ENCODE measurements at places on chromosomes 13 and 19. TPM values are rescaled to one million over a fixed set of nuclear protein-coding genes. Genes with fewer than 3 reads are reported as not detected.

DNA sequence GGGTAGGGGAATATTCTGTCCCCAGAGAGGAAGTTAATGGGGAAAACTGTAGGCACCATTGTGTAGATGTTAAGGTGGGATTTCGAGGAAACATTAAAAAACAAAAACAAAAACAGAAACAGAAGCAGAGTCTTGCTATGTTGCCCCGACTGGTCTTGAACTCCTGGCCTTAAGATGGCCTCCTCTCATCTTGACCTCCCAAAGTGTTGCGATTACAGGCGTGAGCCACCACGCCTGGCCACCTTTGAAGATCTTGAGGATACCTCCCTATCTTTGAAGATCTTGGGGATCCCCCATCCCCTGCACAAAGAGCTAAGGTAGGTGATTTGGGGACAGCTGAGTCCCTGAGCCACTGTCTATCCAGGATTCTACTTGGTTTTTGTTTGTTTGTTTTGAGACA, 553 bp upstream of the ICAM3 start:
- DNase-seq, result no peak
- H3K36me3 ChIP-seq, result no peaks in the 10 kb centered on the region

DNA sequence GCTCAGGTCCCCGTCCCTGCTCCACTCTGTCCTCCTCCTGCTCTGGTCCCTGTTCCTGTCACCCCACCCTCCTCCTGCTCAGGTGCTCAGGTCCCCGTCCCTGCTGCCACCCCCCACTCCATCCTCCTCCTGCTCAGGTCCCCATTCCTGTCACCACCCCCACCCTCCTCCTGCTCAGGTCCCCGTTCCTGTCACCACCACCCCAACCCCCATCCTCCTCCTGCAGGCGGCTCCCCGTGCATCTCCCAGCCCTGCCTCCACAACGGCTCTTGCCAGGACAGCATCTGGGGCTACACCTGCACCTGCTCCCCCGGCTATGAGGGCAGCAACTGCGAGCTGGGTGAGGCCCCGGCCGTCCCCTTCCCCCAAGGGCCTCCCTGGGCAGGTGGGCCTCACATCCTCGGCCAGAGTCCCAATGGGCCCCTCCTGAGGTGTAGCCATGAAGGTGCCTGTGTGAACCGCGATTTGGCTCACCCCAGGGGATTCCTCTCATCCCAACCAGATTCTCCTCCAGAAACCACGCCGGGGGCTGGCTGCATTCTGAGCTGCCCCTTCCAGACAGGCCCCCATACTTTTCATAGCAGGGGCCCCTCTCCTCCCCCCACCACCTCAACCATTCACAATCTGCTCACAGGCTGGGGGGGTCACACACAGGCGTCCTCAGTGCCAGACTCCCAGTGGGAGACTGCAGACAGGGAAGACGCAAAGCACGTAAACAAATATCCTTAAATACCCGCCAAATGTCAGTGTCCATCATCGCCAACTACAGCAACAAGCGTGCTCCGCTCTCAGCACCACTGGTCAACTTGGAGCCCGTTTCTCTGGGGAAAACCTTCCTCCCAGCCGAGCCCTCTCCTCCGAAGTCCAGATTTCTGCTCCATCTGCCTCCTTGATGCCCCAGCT, 4.6 kb downstream of the PROZ start:
- H3K4me1 ChIP-seq, result no peaks in the 10 kb centered on the region
- no peaks in the 10 kb centered on the region for H3K27me3 ChIP-seq
- no peak overlapping the region for H3K4me3 ChIP-seq
- no peak for DNase-seq
- H3K36me3 ChIP-seq, result no peaks in the 10 kb centered on the region
- no peak overlapping the region for H3K27ac ChIP-seq

GRCh38 chr13:28121224-28121623, 17.1 kb upstream of the PAN3 start:
- no peaks in the 10 kb centered on the region for H3K36me3 ChIP-seq
- H3K27me3 ChIP-seq, result no peaks in the 10 kb centered on the region
- no peak for DNase-seq
- no peaks in the 10 kb centered on the region for H3K4me1 ChIP-seq

The DENND1C gene
- total RNA-seq, result not detected

The IGFLR1 gene
- 5.3 TPM for total RNA-seq

The RNF6 gene
- 26.8 TPM for total RNA-seq

- no peaks in the 10 kb centered on the region for H3K27me3 ChIP-seq
- no peak overlapping the region for H3K4me3 ChIP-seq
- DNase-seq, result no peak
- H3K36me3 ChIP-seq, result no peaks in the 10 kb centered on the region
Measured at GRCh38 chr19:6020166-6020882, 42.4 kb upstream of the RANBP3 start.

- H3K4me3 ChIP-seq, result no peak within 1 kb of the TSS
- no peaks in the 10 kb centered on the region for H3K27me3 ChIP-seq
- H3K36me3 ChIP-seq, result no peaks in the 10 kb centered on the region
- H3K4me1 ChIP-seq, result no peaks in the 10 kb centered on the region
- no peak within 1 kb of the TSS for H3K27ac ChIP-seq
Measured at GRCh38 chr19:32869369-32869965, at the start of gene SLC7A9. TSS of gene SLC7A9 (minus strand) at chr19:32869767. CDS start at chr19:32868534, 1,233 bp downstream.

DNA sequence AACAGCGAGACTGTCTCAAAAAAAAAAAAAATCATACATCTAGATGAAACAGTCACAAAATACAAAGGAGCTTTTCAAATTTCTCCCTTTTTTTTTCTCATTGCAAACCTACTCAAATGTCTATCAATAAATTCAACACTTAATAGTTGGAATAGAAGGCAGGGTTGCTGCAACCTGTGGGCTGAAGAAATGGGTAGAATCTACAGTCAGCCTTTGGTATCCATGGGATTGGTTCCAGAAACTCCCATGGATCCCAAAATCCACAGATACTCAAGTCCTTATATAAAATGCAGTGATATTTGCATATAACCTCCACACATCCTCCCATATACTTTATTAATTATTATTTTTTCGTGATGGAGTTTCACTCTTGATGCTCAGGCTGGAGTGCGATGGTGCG, 14.7 kb downstream of the FBXO27 start:
- no peak overlapping the region for H3K4me3 ChIP-seq
- no peak for DNase-seq
- H3K27me3 ChIP-seq, result no peaks in the 10 kb centered on the region
- H3K27ac ChIP-seq, result no peak overlapping the region
- no peaks in the 10 kb centered on the region for H3K36me3 ChIP-seq
- no peaks in the 10 kb centered on the region for H3K4me1 ChIP-seq

GRCh38 chr13:29427937-29428309, 167.6 kb downstream of the SLC7A1 start:
- no peaks in the 10 kb centered on the region for H3K36me3 ChIP-seq
- H3K4me1 ChIP-seq, result no peaks in the 10 kb centered on the region
- peak overlapping the region; percentile 40 for H3K4me3 ChIP-seq
- H3K27me3 ChIP-seq, result no peaks in the 10 kb centered on the region
- peak overlapping the region; percentile 29 for H3K27ac ChIP-seq
- no peak for DNase-seq

- no peaks in the 10 kb centered on the region for H3K36me3 ChIP-seq
- H3K27ac ChIP-seq, result peak overlapping the region; percentile 52
- no peak for DNase-seq
- peak overlapping the region; percentile 47 for H3K4me3 ChIP-seq
- H3K27me3 ChIP-seq, result no peaks in the 10 kb centered on the region
- H3K4me1 ChIP-seq, result peaks cover 5% of the 10 kb centered on the region
Measured at GRCh38 chr13:41458187-41458760, 924 bp downstream of the RGCC start.

The CYP4F8 gene
- not detected for total RNA-seq

- peak overlapping the region; percentile 31 for H3K27ac ChIP-seq
- H3K4me3 ChIP-seq, result no peak overlapping the region
- H3K4me1 ChIP-seq, result no peaks in the 10 kb centered on the region
- H3K36me3 ChIP-seq, result no peaks in the 10 kb centered on the region
- no peak for DNase-seq
- H3K27me3 ChIP-seq, result no peaks in the 10 kb centered on the region
Measured at GRCh38 chr19:1223018-1223855, 14.6 kb downstream of the CBARP start.

The ZNF565 gene
- 1.5 TPM for total RNA-seq

DNA sequence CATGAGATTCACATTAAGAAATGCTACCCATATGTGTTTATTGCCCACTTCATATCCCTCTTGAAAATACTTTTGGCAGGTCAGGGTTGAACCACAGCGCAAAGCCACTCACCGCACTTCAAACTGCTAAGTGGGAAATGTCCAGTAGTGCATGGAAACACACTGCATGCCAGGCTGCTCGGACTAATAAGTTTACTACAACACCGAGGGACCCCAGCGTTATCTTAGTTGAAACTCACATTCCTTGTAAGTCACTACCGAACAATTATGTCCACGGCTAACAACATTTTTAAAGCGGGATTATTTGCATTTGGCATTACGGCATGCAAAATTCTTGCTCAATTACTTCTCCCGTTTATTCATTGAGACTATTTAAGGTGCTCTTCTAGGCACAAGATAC, 4.0 kb downstream of the BRD4 start:
- peaks cover 48% of the 10 kb centered on the region for H3K4me1 ChIP-seq
- no peaks in the 10 kb centered on the region for H3K27me3 ChIP-seq
- no peaks in the 10 kb centered on the region for H3K36me3 ChIP-seq
- H3K27ac ChIP-seq, result no peak overlapping the region

- H3K4me3 ChIP-seq, result no peak overlapping the region
- peak overlapping the region; percentile 21 for H3K27ac ChIP-seq
- H3K36me3 ChIP-seq, result no peaks in the 10 kb centered on the region
- no peaks in the 10 kb centered on the region for H3K4me1 ChIP-seq
- DNase-seq, result no peak
- H3K27me3 ChIP-seq, result no peaks in the 10 kb centered on the region
Measured at GRCh38 chr13:50594276-50595051, 249.0 kb downstream of the DLEU7 start.

DNA sequence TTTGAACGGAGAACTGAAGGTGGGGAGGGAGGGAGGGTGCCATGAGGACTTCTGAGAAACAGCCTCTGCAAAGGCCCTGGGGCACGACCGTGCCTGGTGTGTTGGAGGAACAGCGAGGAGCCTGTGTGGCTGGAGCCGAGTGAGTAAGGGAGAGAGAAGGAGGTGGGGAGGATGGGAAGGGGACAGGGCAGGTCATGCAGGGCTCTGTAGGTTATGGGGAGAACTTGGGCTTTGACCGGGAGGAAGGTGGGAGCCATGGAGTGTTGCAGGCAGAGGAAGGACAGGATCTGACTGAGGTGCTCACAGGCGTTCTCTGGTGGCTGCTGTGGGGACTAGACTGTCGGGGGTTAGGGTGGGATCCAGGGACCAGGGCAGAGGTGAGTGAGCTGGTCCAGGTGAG, 6.7 kb downstream of the MPND start:
- DNase-seq, result no peak
- no peak overlapping the region for H3K4me3 ChIP-seq
- H3K27ac ChIP-seq, result no peak overlapping the region
- H3K27me3 ChIP-seq, result no peaks in the 10 kb centered on the region

The ADAT3 gene
- 5.5 TPM for total RNA-seq

- H3K27me3 ChIP-seq, result no peaks in the 10 kb centered on the region
- no peak for DNase-seq
- H3K36me3 ChIP-seq, result no peaks in the 10 kb centered on the region
- H3K4me3 ChIP-seq, result no peak overlapping the region
Measured at GRCh38 chr19:5112681-5113575, 144.0 kb downstream of the KDM4B start.

DNA sequence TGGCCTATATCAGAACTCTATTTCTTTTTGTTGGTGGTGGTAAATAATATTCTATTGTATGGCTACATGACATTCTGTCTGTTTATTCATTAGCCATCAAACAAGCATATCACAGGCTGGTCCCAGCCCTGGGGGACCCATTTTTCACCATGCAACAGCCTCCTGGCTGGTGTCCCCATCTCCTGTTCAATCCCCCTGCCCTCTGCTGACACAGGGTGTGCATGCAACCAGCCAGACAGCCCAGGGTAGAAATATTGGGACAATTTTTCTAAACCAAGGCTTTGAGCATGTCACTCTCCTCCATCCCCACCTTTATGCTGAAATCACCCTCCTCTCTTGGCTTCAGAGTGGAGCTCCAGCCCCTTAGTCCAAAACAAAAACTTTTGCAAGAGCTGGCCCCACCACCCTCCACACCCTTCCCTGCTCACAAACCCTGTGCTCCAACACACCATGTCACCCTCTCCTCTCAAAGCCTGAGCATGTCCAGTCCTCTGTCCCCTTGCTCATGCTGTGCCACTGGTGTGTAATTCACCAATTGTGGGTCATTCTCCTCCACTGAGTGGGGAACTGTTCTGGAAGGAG, 153.0 kb upstream of the UQCRFS1 start:
- H3K4me1 ChIP-seq, result no peaks in the 10 kb centered on the region
- no peak for DNase-seq
- no peaks in the 10 kb centered on the region for H3K36me3 ChIP-seq
- H3K4me3 ChIP-seq, result no peak overlapping the region
- no peak overlapping the region for H3K27ac ChIP-seq
- no peaks in the 10 kb centered on the region for H3K27me3 ChIP-seq

The KLF2 gene
- 139 TPM for total RNA-seq

The ZNF829 gene
- total RNA-seq, result 4.9 TPM

GRCh38 chr13:111265701-111266035, 54.8 kb upstream of the TEX29 start:
- no peaks in the 10 kb centered on the region for H3K36me3 ChIP-seq
- no peak overlapping the region for H3K27ac ChIP-seq
- no peak for DNase-seq
- H3K4me1 ChIP-seq, result no peaks in the 10 kb centered on the region
- no peak overlapping the region for H3K4me3 ChIP-seq

DNA sequence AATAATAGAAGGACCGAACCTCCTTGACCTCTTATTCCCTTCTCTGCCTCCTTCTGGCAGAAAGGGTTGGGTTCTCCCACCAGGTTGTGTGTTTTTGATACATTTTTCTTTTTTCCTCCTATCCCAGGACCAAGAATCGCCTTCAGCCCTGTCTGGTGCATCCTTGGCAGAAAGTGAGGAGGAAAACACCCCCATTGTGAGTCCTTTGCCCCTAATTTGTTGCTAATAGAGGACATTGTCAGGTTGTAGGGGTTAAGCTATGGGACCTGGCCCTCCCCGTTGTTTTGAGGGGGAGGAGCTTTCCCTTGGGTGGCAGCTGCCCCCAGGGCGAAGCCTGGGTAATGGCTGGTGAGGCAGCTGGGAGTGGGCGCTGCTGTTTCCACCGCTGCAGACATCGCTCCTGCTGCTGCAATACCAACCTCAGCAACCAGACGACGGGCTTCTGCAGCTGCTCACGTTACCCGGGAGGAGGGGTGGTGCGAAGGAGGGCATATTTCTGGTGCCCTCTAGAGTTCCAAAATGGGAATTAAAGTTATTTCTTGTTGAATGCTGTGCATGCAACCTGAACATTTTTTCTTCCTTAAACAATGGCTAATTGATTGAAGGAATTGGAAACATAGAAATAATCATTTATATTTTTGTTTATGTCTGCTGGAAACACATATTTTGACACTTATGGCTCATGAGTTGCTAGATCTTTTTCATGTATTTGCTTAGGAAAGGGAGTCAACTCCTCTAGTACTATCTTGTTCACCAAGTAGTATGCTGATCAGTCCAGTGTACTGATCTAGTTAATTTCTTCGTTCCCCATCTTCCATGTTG, 1.5 kb downstream of the ZMYM2 start:
- peaks cover 4% of the 10 kb centered on the region for H3K4me1 ChIP-seq
- H3K4me3 ChIP-seq, result peak overlapping the region; percentile 75
- peak overlapping the region; percentile 99 for H3K27ac ChIP-seq
- DNase-seq, result peak; percentile 82

Data from uterus (tissue), 4 donors.